ENCODE measurements at places on chromosomes 4 and X. TPM values are rescaled to one million over a fixed set of nuclear protein-coding genes. Genes with fewer than 3 reads are reported as not detected.

Gene NLGN4X
- total RNA-seq, result not detected

Gene OPRPN
- total RNA-seq, result not detected

Gene AREG
- 203 TPM for total RNA-seq

Gene NXF2B
- not detected for total RNA-seq

Gene NUDT11
- total RNA-seq, result 2.4 TPM

Gene SLC7A11
- 13.3 TPM for total RNA-seq

Gene TECRL
- not detected for total RNA-seq

Gene SLC9B2
- 5.5 TPM for total RNA-seq

Gene HSFX2
- not detected for total RNA-seq

Gene MAGEB17
- 0.58 TPM for total RNA-seq

Gene CDX4
- not detected for total RNA-seq

Gene DMRTC1
- not detected for total RNA-seq

Gene GLRA2
- not detected for total RNA-seq

Gene SPANXA1
- not detected for total RNA-seq

Gene SMR3B
- not detected for total RNA-seq

Gene PDZD4
- total RNA-seq, result 0.63 TPM

All from PC-3 (cell line).